ENCODE measurements at places on chromosomes 5 and 9.

GRCh38 chr5:76565009-76565408 is 58.2 kb downstream of the F2RL2 start:
- no peak for DNase-seq

- no peak for DNase-seq
These were observed 30.8 kb upstream of the SARDH start for GRCh38 chr9:133768859-133769510.

- DNase-seq, result no peak
These were observed 398.3 kb downstream of the IRX1 start for GRCh38 chr5:3993856-3994473.

DNA sequence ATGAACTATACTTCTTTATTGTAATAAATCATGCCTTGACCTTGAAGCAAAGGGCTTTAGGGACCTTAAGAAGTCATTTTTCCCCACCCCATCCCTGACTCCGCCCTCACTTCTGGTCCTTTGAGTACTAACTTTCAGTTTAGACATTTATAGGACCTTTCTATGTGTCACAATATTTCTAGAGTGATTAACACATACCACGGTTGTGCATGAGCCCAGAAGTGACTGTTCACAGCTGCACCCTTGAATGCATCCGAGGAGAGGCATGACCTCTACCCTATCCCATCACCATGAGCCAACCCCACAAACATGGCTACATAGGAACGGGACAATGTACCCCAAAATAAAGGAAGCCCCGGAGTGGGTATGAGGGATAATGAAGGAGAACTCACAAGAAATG is 160.3 kb downstream of the HSD17B3 start:
- DNase-seq, result no peak

DNA sequence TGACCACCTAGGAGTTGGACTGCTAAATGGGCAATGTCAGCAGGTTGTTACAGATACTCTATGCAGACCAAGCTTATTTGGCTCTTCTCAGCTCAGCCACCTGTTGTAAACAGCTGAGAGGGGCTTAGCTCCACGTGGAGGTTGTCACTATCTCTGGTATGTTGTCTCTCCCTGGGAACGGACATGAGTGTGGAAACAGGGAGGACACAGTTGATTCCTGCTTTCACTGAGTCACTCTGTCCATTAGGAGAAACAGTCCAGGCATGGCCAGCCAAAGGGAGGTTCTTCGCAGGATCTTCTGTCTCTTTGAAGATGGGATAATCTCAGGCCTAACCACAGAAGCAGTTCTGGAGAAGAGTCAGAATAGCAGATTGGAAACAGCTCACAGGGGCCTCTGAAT is 121.2 kb downstream of the PALM2AKAP2 start:
- DNase-seq, result no peak

GRCh38 chr5:157312492-157312891 is 46.6 kb downstream of the CYFIP2 start:
- DNase-seq, result no peak
